Sciatic nerve (tissue), 2 donors: ENCODE measurements at places on chromosomes 13 and 19. TPM values are rescaled to one million over a fixed set of nuclear protein-coding genes. Genes with fewer than 3 reads are reported as not detected.

- DNase-seq = no peak
Observed at GRCh38 chr13:79870123-79870522, 389.2 kb downstream of the NDFIP2 start.

GRCh38 chr19:6343462-6343861 is 10.1 kb upstream of the ACER1 start:
- no peak for DNase-seq

- DNase-seq = no peak
Observed at GRCh38 chr19:16970821-16971220, 55.8 kb downstream of the CPAMD8 start.

DNA sequence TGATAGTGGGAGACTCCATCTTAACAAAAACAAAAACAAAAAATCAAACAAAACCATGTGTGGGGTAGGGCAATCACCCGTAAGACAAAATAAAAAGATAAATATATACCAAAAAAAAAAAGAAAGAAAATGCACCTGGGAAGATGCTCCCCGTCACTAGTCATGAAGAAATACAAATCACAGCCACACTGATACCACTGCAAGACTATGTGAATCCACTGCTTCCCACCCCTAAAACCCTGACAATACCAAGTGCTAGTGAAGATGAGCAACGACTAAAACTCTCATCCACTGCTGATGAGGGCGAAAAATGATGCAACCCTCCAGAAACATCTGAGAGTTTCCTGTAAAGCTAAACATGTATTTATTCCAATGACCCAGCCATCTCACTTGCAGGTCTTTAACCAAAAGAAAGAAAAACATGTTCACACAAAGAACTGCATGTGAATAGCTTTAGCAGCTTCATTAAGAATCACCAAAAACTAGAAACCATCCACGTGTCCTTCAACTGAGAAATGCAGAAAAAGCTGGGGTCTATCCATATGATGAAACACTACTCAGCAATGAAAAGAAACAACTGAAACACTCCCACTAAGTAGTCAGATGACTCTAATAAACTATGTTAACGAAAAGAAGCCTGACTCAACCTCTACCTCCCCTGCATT is 31.7 kb downstream of the BRD4 start:
- no peak for DNase-seq

- no peak for DNase-seq
Observed at GRCh38 chr13:112204346-112205327, 137.7 kb downstream of the SOX1 start.

GRCh38 chr13:45951724-45952123 is 100.2 kb upstream of the SIAH3 start:
- DNase-seq = no peak

GRCh38 chr13:72295153-72295552 is 428.1 kb upstream of the DACH1 start:
- no peak for DNase-seq

DNA sequence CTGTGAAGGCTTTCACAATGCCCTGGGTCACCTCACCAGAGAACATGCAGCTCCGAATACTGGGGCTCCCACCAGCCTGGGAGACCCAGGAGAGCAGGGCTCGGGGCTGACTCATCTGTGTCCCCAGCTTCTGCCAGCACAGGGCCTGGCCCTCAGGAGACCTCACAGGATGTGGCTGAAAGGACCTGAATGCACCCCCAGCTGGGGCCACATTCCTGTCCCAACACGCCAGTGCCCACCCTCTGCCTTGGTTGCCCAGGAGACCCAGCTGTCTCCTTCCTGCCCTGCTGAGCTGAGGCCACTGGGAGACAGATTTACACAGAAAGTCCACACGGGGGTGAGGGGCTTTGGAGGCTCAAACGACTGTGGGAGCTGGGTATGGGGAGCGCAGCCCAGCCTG is 11.9 kb downstream of the BCAT2 start:
- DNase-seq = no peak

- no peak for DNase-seq
Observed at GRCh38 chr13:49935171-49936074, 717 bp downstream of the SPRYD7 start.

GRCh38 chr19:16463991-16464575 is 7.7 kb downstream of the EPS15L1 start:
- DNase-seq = no peak

GRCh38 chr13:60608954-60609353 is 211.9 kb downstream of the TDRD3 start:
- DNase-seq = no peak

DNA sequence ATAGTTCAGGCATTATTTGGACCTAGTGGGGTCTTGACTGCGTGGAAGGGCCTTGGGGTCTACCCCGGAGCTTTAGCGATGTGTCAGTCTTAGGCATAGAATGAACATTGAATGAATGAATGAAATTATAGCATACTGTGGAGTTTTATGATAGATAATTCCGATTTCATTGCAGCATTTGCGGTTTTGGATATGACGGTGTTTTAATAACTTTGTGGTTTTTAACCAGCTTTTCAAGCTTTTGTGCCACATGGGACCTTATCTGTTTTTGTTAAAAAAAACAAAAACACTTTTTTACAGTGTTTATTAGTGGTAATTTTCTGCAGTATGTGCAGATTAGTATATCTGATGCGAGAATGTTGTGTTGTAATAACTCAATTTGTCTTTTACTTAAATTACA is 696 bp downstream of the NUP58 start:
- no peak for DNase-seq

The ADM5 gene
- 3.7 TPM for total RNA-seq

The NLRP9 gene
- total RNA-seq = not detected

The KIR3DL1 gene
- not detected for total RNA-seq

The LHB gene
- not detected for total RNA-seq

The CD33 gene
- total RNA-seq = 10.7 TPM

The NCR1 gene
- total RNA-seq = 0.45 TPM

The OLFM2 gene
- total RNA-seq = 6.9 TPM

The ANKLE1 gene
- total RNA-seq = 1.7 TPM

The NLRP7 gene
- not detected for total RNA-seq
